Fibroblast of lung (primary cell): ENCODE measurements at places on chromosomes 5 and 9. TPM values are rescaled to one million over a fixed set of nuclear protein-coding genes. Genes with fewer than 3 reads are reported as not detected.

Gene BHMT2
- 10.3 and 20.3 TPM in 2 replicates for total RNA-seq

Gene CHSY3
- 0.99 and 1.3 TPM in 2 replicates for total RNA-seq

Gene PRRX2
- total RNA-seq: 4.6 and 11.7 TPM in 2 replicates

Gene NEUROG1
- total RNA-seq: not detected in 2 replicates

Gene CAMK4
- total RNA-seq: 0.77 and 0.83 TPM in 2 replicates

Gene GRHPR
- 107 and 108 TPM in 2 replicates for total RNA-seq
